ENCODE measurements at places on chromosomes 2 and 18.

GRCh38 chr18:3350566-3351527 is 88.9 kb downstream of the MYL12B start:
- no peak for DNase-seq

GRCh38 chr2:108612153-108612513 is 77.9 kb downstream of the LIMS1 start:
- DNase-seq, result peak; percentile 81

- no peak for DNase-seq
These were observed 1165.6 kb upstream of the ZEB2 start for GRCh38 chr2:145685383-145686050.

DNA sequence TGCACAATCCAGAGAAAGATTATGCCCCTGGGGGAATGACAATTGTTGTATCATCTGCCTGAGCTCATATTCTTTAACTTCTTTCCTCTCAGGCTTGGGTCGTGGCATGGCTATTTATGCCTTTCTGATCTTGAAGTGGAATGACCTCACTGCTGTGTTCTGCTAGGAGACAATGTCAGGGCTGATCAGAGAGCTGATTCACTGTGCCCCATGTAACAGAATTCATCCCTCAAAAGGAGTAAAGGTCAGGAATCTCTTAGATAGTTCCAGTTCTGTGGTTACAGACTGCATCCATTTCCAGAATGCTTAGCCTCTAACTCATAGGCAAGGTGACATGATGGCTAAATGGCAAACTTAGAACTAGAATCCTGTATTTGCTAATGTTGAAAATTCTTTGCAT is 511.7 kb upstream of the CNTNAP5 start:
- DNase-seq, result no peak

- no peak for DNase-seq
These were observed 20.9 kb upstream of the TANK start for GRCh38 chr2:161139098-161139987.

DNA sequence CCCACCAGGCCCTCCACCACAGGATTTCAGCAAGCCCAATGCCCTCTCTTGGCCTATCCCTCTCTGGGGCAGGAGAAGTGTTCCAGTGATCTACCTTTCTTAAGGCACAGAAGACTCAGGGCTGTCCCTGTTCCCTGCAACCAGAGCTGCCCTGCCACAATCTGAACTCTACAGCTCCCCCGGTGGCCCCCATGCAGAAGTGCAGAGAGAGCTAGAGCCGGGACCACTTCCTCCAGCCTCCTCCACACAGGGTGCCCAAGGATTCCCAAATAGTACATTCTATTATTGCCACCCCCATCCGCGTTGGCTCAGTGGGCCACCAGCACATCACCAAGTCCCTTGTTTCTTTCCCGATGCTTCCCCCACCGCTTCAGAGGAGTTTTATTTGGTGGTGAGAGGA is 114.8 kb upstream of the PTPRM start:
- DNase-seq, result no peak
